ENCODE measurements at places on chromosomes 2 and 18.
A peak's percentile ranks its signal among the peaks of the same experiment; 100 is the strongest.

DNA sequence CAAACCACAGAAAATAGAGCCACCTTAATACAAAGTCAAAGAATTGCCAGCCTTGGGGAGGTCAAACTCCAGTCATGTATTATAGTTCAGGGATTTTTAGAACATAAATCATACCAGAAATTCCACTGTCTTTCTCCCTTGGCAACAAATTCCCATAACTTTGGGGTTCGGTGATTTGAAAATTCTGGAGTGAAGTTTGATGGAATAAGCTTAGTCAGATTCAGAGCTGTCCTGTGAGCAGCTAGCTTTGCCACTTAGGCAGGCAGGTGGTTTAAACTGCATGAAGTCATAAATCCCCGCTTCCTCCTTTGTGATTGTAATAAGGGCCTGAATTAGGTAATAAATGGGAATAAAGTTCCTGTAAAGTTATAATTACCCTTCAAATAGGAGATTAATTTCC is 457.0 kb upstream of the HNMT start:
- H3K4me1 ChIP-seq: peaks cover 7% of the 10 kb centered on the region
- no peaks in the 10 kb centered on the region for H3K36me3 ChIP-seq
- H3K4me3 ChIP-seq: no peak overlapping the region
- no peak overlapping the region for H3K27ac ChIP-seq

DNA sequence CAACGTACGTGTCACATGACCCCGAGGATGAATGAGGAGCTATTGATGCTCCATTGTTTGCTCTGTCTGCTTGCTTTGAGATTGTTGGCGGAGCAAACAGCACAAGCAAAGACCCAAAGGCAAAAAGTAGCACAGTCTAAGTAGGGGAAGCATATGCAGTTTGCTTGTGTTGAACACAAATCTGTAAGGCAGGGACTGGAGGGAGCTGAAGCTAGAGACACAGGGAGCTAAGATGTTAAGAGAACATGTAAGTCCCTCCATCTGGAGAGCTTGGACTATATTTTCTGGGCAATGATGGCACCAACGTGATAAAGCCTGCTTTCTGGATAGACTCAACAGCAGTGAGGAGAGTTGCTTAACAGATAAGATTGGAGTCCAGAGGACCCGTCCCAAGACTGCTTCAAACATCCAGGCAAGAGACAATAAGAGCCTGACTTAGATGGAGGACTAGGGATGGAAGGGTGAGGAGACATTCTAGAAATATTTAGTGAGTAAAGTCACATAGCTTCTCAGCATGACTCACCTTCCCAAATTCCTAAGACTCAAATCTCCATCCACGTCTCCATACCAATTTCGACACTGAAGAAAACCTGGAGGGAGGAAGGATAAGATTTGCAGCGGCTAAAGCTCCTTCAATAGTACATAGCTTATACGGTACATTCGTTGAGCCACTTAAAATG is 88.1 kb upstream of the KLF7 start:
- no peak overlapping the region for H3K27ac ChIP-seq
- no peak for DNase-seq
- no peaks in the 10 kb centered on the region for H3K27me3 ChIP-seq
- H3K4me3 ChIP-seq: no peak overlapping the region
- peaks cover 15% of the 10 kb centered on the region for H3K4me1 ChIP-seq
- H3K36me3 ChIP-seq: no peaks in the 10 kb centered on the region

DNA sequence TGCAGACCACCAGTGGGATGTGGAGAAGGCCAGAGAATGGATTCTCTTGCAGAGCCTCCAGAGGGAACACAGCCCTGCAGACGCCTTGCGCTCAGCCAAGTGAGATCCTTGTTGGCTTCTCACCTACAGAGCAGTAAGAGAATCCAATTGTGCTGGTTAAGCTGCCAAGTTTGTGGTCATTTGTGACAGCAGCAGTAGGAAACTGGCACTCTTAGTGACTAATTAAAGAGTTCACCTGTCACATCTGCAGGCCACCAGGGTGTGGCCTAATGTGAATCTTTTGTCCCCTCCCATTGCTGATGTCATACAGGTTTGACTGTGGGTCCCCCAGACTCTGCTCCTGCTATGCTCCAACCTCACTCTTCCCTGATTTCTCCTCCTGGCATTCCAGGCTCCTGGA is 235.9 kb downstream of the TFCP2L1 start:
- no peaks in the 10 kb centered on the region for H3K36me3 ChIP-seq
- H3K4me1 ChIP-seq: no peaks in the 10 kb centered on the region
- H3K27me3 ChIP-seq: no peaks in the 10 kb centered on the region
- no peak overlapping the region for H3K4me3 ChIP-seq
- no peak overlapping the region for H3K27ac ChIP-seq

DNA sequence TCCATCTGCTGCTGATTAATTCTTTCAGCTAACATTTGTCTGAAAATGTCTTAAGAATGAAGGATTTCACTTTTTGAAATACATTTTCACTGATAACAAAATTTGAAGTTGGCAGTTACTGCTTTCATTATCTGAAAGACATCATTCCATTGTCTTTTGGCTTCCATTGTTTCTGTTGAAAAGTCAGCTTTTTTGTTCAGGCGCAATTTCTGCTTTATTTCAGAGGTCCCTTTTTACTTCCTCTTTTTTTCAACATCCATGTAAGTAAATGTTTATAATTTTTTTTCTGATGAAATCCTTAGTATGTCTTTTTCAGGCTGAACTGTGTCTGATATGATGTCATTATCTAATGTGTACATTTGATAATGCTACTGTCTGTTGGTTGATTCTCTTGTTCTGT is 184.2 kb downstream of the RND3 start:
- no peak for DNase-seq
- H3K27ac ChIP-seq: no peak overlapping the region
- H3K4me3 ChIP-seq: no peak overlapping the region
- no peaks in the 10 kb centered on the region for H3K36me3 ChIP-seq
- no peaks in the 10 kb centered on the region for H3K27me3 ChIP-seq

- no peak for DNase-seq
- no peaks in the 10 kb centered on the region for H3K27me3 ChIP-seq
- H3K4me1 ChIP-seq: no peaks in the 10 kb centered on the region
- no peak overlapping the region for H3K27ac ChIP-seq
- H3K36me3 ChIP-seq: no peaks in the 10 kb centered on the region
These were observed 2.6 kb upstream of the PRLH start for GRCh38 chr2:237563816-237564215.

DNA sequence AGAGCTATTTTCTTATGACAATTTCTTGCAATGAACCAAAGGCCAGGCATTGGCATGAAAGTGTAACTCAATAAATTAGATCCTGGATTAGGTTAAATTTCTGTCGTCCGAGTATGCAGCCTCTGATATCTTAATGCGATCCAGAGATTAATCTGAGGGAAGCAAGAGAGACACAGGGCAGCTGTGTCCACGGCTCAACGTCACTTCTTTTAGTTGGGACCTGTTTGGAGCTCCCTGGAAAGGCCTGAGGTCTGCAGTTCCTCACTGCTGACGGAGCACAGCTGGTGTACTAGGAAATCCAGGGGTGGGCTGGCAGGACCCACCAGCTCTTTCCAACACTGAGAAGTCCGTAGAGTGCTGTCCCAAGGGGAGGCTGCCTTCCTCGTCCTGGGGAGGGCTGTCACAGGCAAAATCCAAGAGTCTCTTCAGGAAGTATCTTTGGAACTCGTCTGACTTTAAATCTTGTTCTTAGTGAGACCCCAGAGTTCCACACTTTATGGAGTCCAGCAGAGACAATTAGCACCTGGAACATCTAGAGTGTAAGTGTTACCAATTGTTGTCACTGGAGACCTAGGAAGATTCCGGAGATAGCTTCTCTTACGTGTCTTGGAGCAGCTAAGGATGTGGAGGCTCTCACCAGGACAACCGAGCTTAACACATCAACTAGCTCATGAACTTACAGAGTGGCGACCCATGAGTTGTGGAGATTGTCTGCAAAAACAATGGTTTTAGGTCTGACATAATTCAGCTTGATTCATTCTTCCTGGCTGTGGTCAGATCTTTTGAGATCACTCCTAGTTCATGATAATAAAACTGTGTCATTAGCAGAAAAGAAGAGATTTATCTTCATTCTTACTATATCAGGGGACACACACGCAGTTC is 173.7 kb downstream of the ACKR3 start:
- H3K27me3 ChIP-seq: no peaks in the 10 kb centered on the region
- no peaks in the 10 kb centered on the region for H3K36me3 ChIP-seq
- no peak overlapping the region for H3K27ac ChIP-seq
- H3K4me1 ChIP-seq: peaks cover 4% of the 10 kb centered on the region
- H3K4me3 ChIP-seq: no peak overlapping the region
- no peak for DNase-seq

DNA sequence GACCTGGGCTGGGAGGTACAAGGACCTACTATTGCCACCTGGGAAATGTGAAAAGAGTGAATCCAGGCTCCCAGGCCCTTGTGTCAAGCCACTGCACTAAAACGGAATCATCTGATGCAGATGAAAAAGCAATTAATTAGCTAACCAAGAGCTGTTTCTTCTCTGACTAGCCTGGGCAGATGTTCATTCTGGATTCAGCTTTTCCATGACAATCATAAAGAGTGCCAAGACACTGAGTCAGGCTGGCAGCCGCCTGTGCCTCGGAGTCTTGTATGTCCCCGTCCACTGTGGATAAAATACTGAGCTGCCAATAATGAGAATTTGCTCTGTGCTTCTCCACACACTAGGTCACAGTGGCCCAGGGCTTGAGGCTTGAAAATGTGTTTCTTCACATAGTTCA is 21.7 kb upstream of the LCLAT1 start:
- H3K27ac ChIP-seq: no peak overlapping the region
- H3K36me3 ChIP-seq: no peaks in the 10 kb centered on the region
- DNase-seq: no peak
- H3K4me3 ChIP-seq: no peak overlapping the region
- H3K27me3 ChIP-seq: no peaks in the 10 kb centered on the region

- H3K27ac ChIP-seq: no peak overlapping the region
- DNase-seq: no peak
- no peaks in the 10 kb centered on the region for H3K4me1 ChIP-seq
- H3K36me3 ChIP-seq: no peaks in the 10 kb centered on the region
- no peak overlapping the region for H3K4me3 ChIP-seq
- H3K27me3 ChIP-seq: no peaks in the 10 kb centered on the region
These were observed 99.1 kb downstream of the TACR1 start for GRCh38 chr2:75100011-75100800.

- no peak overlapping the region for H3K4me3 ChIP-seq
- no peaks in the 10 kb centered on the region for H3K36me3 ChIP-seq
- DNase-seq: no peak
- peaks cover 32% of the 10 kb centered on the region for H3K4me1 ChIP-seq
- H3K27me3 ChIP-seq: no peaks in the 10 kb centered on the region
These were observed 2.7 kb upstream of the IL1R1 start for GRCh38 chr2:102139851-102140250.

- H3K27me3 ChIP-seq: no peaks in the 10 kb centered on the region
- no peak for DNase-seq
- H3K36me3 ChIP-seq: no peaks in the 10 kb centered on the region
- peaks cover 12% of the 10 kb centered on the region for H3K4me1 ChIP-seq
These were observed 182.7 kb downstream of the ANAPC1 start for GRCh38 chr2:111701266-111701665.

- H3K27ac ChIP-seq: no peak overlapping the region
- no peaks in the 10 kb centered on the region for H3K27me3 ChIP-seq
- H3K4me3 ChIP-seq: no peak overlapping the region
- DNase-seq: no peak
- H3K36me3 ChIP-seq: no peaks in the 10 kb centered on the region
These were observed 5.5 kb downstream of the SERPINE2 start for GRCh38 chr2:224033601-224034000.

- peak; percentile 28 for DNase-seq
- H3K4me1 ChIP-seq: peaks cover 42% of the 10 kb centered on the region
- H3K36me3 ChIP-seq: no peaks in the 10 kb centered on the region
- H3K27me3 ChIP-seq: no peaks in the 10 kb centered on the region
These were observed 73.6 kb downstream of the ST6GAL2 start for GRCh38 chr2:106812383-106812782.

GRCh38 chr2:134527381-134527780 is 191.4 kb downstream of the TMEM163 start:
- no peak for DNase-seq
- H3K4me1 ChIP-seq: no peaks in the 10 kb centered on the region
- no peaks in the 10 kb centered on the region for H3K27me3 ChIP-seq
- H3K27ac ChIP-seq: no peak overlapping the region

- peaks cover under 1% of the 10 kb centered on the region for H3K4me1 ChIP-seq
- no peak overlapping the region for H3K4me3 ChIP-seq
- DNase-seq: no peak
- no peaks in the 10 kb centered on the region for H3K27me3 ChIP-seq
These were observed 326.8 kb downstream of the SETBP1 start for GRCh38 chr18:45007531-45007930.

GRCh38 chr2:182144776-182145165 is 159.1 kb downstream of the PPP1R1C start:
- H3K27me3 ChIP-seq: no peaks in the 10 kb centered on the region
- no peak overlapping the region for H3K4me3 ChIP-seq
- H3K36me3 ChIP-seq: no peaks in the 10 kb centered on the region
- peaks cover 5% of the 10 kb centered on the region for H3K4me1 ChIP-seq
- peak; percentile 4 for DNase-seq

DNA sequence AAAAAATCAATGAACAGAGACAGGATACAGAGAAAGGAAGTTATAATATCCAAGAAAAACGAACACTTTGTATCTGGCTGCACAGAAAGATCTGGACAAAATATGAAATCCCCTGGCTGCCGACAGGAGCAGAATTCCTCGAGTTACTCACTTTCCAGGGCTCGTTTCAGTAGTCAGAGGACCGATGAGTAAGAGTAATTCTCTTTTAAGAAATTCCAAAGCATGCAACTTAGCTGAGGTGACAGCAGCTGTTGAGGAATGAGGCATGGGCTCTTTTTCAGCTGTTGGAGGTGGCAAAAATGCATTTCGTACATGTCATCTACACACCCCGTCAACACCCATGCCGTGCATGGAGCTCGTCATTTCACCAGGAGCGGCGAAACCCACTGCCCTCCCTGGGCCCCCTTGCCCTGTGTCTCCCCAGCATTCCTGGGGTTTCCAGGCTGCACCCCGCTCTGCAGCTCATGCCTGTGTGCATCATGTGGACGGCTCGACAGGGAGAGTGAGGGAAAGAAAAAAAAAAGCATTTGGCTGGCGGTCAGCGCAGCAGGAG is 210.8 kb upstream of the SMIM21 start:
- H3K4me1 ChIP-seq: peaks cover 13% of the 10 kb centered on the region
- no peak for DNase-seq
- H3K36me3 ChIP-seq: no peaks in the 10 kb centered on the region
- H3K27ac ChIP-seq: no peak overlapping the region
- peak overlapping the region; percentile 54 for H3K4me3 ChIP-seq
- no peaks in the 10 kb centered on the region for H3K27me3 ChIP-seq

- no peaks in the 10 kb centered on the region for H3K36me3 ChIP-seq
- no peak for DNase-seq
- no peaks in the 10 kb centered on the region for H3K4me1 ChIP-seq
- H3K27ac ChIP-seq: no peak overlapping the region
- no peak overlapping the region for H3K4me3 ChIP-seq
These were observed 455.1 kb upstream of the HS6ST1 start for GRCh38 chr2:128773641-128774319.

- H3K36me3 ChIP-seq: no peaks in the 10 kb centered on the region
- DNase-seq: no peak
- no peak overlapping the region for H3K4me3 ChIP-seq
- no peaks in the 10 kb centered on the region for H3K27me3 ChIP-seq
- H3K27ac ChIP-seq: no peak overlapping the region
These were observed 1374.9 kb upstream of the CELF4 start for GRCh38 chr18:38940475-38940862.

Measured in thoracic aorta (tissue), 2 donors.